Neural crest cell (in vitro differentiated cells): ENCODE measurements at places on chromosomes 16 and 17.

DNA sequence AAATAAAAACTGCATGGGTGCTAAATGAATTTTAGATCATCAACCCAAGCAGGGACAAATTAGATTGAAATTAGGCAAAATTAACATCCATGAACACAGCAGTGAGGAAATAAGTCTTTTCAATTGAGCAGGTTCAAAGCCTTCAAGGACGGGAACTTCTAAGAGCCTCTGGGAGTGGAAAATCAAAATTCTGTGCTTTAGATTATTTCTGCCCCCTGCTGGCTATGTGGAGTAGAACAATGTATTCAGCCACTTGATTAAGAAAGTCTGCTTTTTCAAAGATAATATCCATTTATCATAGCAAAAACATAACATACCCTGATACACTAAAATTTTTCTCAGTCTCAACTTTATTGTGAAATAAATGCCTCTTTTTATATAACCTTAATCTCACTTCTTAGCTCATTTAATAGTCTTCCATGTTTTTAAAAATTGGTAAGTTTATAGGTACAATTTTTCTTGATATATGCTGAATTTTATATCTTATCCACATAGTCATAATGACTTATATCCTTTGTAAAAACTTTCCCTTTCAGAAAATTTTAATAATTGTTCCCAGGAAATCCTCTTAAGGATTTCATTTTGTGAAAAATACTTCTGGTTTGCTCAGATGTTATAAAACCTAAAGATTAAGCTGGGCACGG, 28.1 kb upstream of the NOL11 start:
- peak; percentile 62 for DNase-seq

DNA sequence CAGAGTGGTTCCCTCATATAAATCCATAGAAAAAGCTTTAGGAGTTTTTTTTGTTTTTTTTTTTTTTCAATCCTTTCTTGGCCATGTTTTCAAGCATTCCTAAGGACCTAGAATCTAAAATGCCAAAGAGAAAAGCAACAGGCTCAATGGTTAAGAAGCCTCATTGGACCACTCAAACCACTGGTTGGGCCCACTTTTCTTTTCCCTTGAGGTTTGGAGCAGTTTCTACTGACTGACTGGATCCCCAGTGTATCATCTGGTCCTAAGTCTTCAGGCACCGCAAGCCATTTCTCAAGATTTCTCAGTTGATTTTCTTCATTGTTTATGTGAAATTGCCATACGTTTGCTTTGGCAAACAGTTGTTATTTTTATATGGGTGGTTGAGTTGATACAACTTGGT, 14.4 kb downstream of the METTL9 start:
- DNase-seq: no peak

DNA sequence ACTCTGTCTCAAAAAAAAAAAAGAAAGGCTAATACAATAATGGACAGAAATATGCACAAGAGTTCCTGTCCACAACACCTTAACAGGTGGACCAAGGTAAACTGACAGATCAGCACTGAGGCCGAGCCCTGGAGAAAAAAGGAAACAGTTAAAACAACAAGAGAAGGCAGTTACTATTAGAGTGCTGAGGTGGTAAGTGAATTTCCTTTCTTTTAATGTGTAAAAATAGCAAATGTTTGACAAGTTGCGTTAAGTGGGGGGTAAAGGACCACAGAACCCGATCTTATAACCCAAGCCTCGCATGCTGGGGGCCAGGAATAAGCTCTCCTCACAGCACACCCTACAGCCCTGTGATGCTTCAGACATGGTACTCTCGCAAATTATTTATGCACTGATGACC, 24.8 kb downstream of the TXNDC11 start:
- DNase-seq: no peak

DNA sequence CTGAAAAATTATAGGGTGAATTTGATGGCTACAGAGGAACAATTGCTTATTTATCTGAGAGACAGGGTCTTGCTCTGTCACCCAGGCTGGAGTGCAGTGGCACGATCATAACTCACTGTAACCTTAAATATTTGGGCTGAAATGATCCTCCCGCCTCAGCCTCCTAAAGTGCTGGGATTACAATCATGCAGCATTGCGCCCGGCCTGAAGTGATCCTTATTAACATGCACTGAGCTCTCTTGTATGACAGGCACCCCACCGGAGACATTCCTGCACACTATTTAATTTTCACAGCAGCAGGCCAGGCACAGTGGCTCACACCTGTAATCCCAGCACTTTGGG, 77.7 kb downstream of the CNGB1 start:
- DNase-seq: no peak

GRCh38 chr17:8862213-8863056, 5.0 kb downstream of the PIK3R6 start:
- DNase-seq: no peak

DNA sequence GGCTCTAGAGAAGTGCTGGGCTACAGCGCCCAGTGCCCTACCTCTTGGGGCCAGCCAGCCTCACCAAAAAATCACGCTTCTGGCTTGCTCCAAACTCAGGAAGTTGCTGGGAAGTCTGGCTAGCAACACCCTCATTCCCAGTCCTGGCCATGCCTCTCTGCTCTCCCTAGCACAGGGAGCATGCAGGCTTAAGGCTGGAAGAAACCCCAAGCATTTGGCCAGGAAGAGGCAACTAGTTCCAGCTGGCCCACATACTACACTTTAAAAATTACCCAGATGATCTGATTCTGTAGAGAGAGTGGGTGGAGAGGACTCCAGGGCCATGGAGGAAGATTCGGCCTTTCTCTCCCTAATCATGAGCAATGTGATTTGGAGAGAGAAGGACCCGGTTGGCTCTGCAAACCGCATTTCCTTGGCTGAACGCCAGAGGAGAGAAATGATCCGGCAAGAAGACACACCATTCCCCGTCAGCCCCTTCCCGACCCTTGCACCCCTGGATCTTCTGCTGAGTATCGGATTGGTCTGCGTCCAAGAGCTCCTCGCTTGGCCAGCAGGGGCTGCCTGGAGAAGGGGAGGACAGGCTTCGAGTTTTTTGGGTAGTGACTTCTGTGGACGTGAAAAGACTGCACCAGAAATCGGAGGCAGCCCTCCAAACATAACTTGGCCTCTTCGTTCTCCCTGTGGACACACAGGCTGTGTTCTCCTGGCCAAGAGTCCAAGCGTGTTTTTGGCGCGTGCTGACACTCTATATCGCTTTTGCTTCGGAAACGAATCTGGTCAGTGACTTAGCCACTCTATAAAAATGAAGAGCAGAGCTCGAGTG, 406.3 kb downstream of the WWOX start:
- no peak for DNase-seq

- DNase-seq: no peak
Measured at GRCh38 chr17:79631640-79632431, 21.0 kb upstream of the RBFOX3 start.

- no peak for DNase-seq
Measured at GRCh38 chr16:19062706-19063105, 4.7 kb upstream of the COQ7 start.

DNA sequence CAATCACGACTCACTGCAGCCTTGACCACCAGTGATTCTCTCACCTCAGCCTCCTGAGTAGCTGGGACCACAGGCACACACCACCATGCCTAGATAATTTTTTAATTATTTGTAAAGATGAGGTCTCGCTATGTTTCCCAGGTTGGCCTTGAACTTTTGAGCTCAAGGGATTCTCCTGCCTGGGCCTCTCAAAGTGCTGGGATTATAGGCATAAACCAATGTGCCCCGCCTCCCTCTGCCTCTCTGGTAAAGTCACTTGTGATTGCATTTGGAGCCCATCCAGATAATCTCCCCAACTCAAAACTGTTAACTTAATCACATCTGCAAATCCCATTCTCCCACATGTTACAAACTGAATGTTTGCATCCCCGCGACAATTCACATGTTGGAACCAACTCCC, 11.8 kb upstream of the PECAM1 start:
- no peak for DNase-seq
